ENCODE measurements at places on chromosomes 13 and 19.

DNA sequence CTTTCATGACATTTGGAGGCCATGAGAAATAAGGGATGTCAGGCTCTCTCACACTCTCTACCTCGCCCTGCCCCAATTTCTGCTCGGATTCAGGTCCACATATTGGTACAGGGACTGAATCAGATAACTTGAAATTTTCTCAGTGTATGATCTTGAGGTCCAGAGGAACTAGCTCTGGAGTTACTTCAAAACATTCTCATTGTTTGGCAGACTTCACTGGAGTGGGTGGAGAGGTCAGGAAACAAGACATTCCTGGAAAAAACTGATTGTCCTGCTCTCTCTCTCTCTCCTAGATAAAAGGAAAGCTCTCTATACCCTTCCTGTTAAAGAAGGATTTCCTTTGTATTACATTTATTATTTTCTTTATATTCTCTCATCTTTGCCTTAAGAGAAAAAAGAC is 428.1 kb upstream of the DACH1 start:
- no peak for DNase-seq

GRCh38 chr13:48476686-48477085 is 56.2 kb downstream of the RCBTB2 start:
- no peak for DNase-seq

DNA sequence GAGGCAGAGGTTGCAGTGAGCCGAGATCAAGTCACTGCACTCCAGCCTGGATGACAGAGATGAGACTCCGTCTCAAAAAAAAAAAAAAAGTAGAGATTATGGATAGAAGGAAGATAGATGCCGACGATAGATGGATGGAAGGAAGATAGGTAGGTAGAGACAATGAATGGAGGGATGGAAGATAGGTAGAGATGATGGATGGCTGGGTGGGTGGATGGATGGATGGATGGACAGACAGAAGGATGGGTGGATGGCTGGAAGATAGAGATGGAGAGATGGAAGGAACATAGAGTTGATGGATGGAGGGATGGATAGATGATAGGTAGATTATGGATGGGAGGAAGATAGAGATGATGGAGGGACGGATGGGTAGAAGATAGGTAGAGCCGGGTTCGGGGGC is 18.5 kb upstream of the USE1 start:
- no peak for DNase-seq

- DNase-seq, result no peak
These were observed 28.1 kb downstream of the MPND start for GRCh38 chr19:4371247-4372164.

GRCh38 chr13:27632648-27633047 is 11.0 kb downstream of the POLR1D start:
- DNase-seq, result no peak

- no peak for DNase-seq
These were observed 59.2 kb downstream of the GJA3 start for GRCh38 chr13:20101467-20102316.

GRCh38 chr19:38949580-38950367 is 19.0 kb downstream of the MRPS12 start:
- peak; percentile 82 for DNase-seq

All from CD4-positive, alpha-beta T cell treated with Interleukin-6 at 100 ng/mL for 8 hours (primary cell).